Chondrocyte (in vitro differentiated cells): ENCODE measurements at places on chromosomes 1 and 21. TPM values are rescaled to one million over a fixed set of nuclear protein-coding genes. Genes with fewer than 3 reads are reported as not detected.

- DNase-seq: no peak
Measured at GRCh38 chr1:4086921-4087320, 186.8 kb upstream of the C1orf174 start.

GRCh38 chr1:155892796-155893195 lies 18.4 kb downstream of the RIT1 start:
- no peak for DNase-seq

- DNase-seq: no peak
Measured at GRCh38 chr1:5389101-5389885, 602.9 kb downstream of the NPHP4 start.

DNA sequence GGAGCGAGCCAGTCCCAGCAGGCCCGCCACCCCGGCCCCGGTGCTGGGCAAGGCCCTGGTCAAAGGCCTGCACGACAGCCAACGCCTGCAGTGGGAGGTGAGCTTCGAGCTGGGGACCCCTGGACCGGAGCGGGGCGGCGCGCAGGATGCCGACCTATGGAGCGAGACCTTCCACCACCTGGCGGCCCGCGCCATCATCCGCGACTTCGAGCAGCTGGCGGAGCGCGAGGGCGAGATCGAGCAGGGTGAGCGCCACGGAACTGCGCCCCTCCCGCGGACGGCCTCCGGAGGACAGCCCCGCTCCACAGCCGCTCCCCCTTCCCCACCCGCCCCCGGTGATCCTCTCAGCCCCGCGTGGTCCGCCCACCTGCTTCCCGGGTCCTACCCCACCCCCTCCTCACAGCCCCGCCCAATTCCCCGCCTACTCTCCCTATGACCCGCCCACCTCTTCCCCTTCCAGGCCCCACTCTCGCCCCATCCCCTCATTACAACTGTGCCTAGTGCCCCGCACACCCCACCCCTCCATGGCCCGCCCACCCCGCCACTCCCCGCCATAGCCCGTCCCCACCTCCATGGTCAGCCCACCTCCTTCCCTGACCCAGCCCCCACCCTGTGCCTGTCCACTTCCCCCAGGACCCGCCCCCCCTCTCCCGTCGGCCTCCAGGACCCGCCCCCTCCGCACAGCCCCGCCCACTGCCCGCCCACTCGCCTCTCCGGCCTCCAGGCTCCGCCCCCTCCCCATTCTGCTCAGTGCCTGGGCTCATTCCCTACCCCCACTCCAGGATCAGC lies 52.7 kb downstream of the VWA5B1 start:
- DNase-seq: no peak

- no peak for DNase-seq
Measured at GRCh38 chr21:41622831-41623548, 115.0 kb upstream of the TMPRSS2 start.

DNA sequence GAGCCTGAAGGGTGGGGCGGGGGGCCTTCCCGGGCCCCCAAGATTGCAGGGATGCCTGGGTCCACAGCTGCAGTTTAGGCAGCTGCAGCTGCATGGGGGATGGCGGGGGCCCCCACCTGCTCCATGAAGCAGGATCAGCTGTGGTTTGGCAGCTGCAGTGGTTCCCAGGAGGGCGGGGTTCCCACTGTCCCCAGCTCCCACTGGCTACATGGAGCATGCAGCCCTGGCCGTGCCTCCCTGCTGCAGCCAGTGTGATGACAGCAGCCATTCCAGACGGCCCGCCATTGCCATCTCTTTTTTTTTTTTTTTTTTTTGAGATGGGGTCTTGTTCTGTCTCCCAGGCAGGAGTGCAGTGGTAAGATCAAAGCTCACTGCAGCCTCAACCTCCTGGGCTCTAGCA lies 992 bp upstream of the C1QA start:
- DNase-seq: no peak

DNA sequence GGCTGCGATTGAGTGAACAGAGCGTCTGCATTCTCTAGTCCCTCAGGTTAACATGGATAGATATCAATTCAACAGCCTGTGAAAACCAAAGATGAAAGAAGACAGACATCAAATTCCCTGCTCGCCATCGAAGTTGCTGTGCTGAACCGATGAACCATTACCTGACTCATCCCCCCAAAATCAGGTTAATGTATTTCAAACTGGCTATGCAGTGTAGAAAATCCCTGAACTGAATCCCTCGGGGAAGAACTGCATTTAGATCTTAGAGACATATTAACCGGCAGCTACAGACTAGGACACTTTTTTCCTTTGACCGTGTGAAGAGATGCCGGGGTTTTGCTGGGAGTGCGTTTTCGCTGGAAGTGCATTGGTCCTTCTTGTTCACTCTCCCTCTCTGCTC lies 213.2 kb upstream of the KIAA0040 start:
- no peak for DNase-seq

DNA sequence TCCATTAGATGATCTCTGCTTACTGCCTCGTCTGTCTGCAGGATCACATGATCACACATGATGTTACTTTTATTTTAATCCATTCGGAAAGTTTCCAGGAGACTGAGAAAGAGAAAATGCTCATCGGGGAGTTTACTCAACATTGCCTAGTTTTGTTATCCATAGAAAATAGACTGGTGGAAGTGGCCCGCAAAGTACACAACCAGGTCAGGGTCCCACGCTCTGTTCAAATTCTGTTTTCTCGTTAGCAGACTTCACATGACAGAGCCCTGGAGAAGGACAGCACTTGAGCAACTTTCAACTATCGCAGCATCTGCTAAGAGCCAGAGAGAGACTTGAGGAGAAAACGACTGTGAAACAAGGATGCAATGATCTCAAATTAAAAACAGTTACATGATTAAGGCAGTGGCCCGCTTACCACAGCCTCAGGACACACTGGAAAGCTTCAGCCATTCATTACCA lies 44.2 kb downstream of the ADAMTS1 start:
- no peak for DNase-seq

- no peak for DNase-seq
Measured at GRCh38 chr1:51675177-51675780, 58.4 kb downstream of the OSBPL9 start.

DNA sequence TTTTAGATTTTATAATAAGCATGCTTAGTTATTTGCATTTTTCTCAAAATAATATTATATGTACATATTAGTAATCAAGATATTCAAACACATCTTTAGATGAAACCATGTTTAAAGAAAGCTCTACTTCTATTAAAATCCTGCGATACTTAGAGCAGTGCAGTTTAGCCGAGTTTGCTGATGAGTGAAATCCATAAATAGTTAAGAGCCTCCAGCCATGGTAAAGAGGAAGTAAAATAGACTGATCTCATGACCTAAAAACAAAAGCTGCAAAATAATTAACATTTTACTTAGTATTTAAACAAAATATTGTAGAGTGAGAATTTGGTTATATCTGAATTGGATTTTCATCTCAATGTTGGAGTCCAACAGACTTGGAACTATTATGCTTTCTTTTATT lies 147.4 kb upstream of the NRIP1 start:
- DNase-seq: no peak

GJB3 gene
- total RNA-seq: not detected in 3 replicates

PROK1 gene
- not detected in 3 replicates for total RNA-seq

RER1 gene
- 158 to 177 TPM (median 175 TPM) in 3 replicates for total RNA-seq

TRIM46 gene
- total RNA-seq: 9.6 to 10.7 TPM (median 9.7 TPM) in 3 replicates
